T-helper 1 cell (primary cell): ENCODE measurements at places on chromosomes 5 and 9.
A peak's percentile ranks its signal among the peaks of the same experiment; 100 is the strongest.

DNA sequence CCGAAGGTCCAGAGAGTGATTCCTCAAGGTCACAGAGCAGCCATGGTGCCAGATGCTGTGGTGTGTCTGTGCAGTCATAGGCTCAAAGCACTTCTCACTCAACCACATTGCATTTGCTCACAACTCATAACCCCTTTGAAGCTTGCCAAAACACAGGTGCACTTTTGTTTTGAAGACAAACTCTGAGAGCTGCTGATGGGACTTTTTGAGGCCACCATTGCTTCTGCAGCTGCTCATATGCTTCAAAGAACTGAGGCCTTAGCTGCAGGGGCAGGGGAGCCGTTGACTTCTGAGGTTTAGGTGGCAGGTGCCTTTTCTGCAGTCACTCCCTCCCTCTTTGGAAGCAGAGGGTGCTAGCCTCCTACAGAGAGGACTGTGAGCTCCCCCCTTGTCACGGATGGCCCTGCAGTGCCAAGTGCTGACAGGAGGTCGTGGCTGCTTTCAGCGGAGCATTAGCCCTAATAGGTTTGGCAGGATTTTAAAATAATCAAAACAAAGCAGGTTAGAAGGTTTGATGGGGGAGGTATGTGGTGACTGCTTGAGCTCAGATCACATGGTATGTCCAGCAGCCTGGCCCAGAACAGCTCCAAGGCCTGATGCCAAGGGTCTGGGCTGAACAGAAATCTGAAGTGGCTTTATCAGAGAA is 232.1 kb downstream of the MAN2A1 start:
- peak; percentile 34 for DNase-seq

GRCh38 chr5:51518607-51519006 is 135.4 kb downstream of the ISL1 start:
- DNase-seq, result no peak

DNA sequence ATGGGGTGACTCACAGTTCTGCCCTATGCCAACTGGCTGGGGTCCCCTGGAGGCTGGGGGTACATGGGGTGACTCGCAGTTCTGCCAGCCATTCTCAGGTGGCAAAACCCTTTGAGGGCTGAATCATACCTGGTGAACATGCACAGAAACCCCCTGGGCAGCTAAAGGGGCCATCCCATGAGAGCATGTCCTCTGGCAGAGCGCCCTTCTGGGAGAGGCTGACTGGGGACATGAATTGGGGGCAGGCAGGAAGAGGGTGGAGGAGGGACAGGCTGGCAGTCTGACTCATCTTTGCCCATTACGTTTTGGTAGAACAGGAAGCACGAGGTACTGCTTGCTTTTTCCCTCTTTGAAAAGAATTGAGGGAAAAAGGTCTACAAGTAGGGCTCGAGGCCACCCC is 16.7 kb downstream of the TRAF1 start:
- DNase-seq, result peak; percentile 43

DNA sequence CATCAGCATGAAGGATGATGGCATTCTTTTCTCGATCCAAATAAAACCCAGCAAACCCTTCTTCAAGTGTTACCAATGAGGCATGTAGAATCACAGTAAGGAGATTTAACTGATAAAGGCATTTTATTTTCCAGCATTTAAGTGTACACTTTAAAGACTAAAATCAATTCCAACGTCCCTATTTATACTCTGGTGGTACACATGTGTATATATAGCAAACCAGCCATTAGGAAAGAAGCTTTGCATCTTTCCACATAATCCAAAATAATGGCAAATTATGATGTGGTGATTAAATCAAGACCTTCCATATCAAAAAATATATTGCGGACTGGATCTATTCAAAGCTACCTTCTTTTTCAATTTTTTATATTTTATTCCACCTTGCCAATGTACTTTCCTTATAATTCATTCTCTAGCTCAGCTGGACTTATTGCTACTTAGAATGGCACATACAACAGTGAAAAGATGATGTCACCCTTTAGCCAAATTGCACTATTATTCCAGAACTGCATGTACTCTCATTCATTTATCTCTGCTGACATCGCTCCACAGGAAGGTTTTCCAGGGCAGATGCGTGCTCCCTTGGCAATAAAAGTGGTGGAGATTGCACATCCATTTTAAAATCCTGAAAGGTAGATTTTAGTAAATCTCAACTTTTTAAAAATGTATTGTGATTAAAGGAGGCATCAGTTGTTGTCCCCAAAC is 63.3 kb upstream of the SLC30A5 start:
- DNase-seq, result no peak

DNA sequence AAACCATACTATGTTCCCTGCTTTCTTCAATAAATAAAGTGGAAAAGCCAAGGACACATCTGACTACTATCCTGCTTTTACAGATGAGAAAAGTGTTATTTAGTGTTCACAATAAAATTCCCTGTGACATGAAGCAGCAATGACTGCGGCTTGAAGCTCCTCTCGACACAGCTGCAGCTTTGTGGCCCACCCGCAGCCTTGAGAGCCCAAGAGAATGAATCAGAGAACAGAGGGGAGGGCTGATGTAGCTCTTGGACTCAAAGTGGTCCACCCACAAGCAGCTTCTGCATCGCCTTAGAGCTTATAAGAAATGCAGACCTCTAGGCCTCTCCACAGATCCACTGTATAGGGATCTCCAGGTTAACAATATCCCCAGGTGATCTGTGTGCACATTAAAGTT is 181.3 kb upstream of the GNA14 start:
- DNase-seq, result no peak

DNA sequence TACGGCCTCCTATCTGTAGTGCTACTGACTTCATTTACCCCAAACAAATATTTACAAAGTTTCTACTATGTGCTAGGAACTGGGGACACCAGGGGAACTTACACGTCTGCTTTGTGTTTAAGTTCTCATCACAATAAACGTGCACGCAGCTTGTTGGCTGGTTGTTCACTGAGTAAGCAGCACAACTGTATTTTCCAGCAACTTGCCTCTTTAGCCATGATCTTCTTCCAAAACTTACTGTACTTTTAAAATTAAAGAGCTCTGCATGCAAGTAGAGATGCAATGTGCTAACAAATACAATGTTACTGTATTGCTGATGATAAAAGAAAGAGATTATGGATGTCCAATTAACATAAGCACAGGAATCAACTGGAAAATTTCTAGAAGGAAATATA is 62.8 kb downstream of the RAPGEF1 start:
- DNase-seq, result no peak

- no peak for DNase-seq
Measured at GRCh38 chr9:109904666-109905065, 124.7 kb downstream of the PALM2AKAP2 start.

DNA sequence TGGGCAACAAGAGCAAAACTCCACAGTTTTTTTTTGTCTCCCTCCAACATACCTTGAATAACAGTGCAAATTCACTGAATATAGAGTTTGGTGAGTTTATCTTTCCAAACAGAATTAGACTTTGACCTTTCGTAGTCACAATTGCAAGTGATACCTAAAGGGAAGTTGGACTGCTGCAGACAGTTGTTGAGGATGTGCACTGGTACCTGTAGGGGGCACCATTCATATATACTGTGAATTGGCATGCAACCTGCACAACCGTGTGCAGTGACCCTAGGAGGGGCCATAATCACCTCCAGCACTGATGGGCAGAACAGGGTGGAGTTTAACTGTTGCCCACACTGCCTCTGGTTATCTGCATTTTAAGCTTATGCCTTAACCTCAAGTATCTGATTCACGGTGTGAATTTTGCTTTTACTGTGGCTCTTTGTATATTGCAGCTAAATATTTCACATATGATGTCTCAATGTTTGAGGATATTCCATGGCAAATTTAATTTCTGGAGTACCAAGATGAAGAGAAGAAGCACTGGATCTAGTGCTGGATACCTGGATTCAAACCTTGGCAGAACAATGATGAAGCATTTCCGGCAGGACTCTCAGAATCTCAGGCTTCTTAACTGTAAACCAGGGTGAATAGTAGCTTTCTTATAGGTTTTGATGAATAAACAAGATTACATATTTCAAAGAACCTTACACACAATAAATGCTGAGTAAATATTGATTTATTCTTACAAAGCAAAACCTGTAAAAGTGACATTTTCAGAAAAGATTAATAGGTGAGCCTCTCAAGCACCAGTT is 144.3 kb downstream of the ACTBL2 start:
- no peak for DNase-seq
